ENCODE measurements at places on chromosomes 6 and 20.

DNA sequence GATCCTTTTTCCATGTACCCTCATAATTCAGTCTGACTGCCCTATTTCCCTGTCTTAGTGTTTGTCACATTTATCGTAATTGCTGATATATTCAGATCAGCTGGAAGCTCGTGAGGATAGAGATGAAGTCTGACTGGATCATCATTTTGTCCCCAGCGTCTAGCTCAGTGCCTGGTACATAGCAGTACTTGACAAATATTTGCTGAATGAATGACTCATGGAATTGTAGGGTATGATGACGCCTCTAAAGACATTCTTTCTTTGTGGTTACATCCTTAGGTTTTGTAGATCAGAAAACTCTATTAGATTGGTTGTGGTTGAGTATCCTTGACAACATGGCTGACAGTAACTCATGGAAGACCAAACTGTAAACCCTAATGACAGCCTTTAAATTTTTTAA, 68.9 kb downstream of the MTHFD1L start:
- no peak for DNase-seq

DNA sequence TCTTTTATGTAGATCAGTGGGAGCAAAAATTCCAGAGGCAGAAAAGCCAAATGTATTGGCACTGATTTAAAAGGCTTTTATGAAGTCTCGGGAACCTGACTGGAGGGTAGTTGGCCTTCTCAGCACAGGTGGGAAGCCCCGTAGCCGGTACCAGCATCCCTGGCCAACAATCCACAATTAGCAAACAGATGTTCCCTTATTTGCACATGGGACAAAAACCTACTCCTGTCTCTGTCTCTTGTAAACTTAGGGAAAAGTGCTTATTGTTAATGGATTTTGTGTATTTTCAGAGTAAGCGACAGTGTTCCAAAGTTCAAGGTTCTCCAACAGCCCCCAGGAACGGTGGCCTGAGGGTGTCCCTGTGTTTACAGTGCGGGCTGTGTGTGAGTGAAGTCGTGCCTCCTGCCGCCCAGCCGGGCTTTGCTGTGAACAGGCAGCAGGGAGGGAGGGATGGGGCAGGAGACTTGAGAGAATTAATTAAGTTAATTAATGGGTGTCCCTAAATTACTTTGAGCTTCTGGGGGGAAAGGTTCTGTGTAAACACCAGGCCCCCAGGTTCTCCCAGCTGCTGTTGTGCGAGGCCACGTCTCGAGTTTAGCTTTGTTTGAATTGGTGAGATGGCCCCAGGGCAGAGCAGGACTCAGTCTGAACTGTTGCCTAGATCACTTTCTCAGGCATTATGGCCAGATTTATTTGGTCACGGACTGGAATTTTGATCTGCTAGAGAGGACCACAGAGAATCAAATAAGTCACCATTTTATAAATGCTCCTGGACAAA, 3.9 kb downstream of the SYNJ2 start:
- DNase-seq: no peak

- DNase-seq: no peak
Measured at GRCh38 chr6:138647006-138647405, 126.6 kb upstream of the CCDC28A start.

DNA sequence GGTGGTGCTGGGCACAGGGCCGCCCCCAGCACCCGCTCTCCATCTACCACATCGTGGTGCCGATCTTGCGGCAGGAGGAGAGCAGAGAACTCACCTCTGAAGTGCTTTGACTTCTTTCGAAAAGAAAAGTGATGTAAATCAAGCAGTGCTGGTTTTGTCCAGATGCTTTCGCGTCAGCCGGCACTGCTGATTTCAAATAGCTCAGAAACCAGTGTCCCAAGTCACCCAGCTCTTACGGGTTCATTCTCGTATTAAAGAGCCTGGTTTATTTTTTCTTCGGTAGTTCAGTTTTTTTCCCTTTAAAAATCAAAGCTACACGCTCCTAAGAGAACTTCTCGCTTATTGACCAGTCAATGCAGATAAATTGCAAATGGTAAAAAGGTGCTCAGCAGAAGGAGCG, 32.1 kb downstream of the MYT1 start:
- DNase-seq: no peak

GRCh38 chr6:130150906-130151305, 71.8 kb downstream of the SAMD3 start:
- DNase-seq: no peak

- DNase-seq: no peak
Measured at GRCh38 chr6:119311514-119312142, 37.9 kb downstream of the MAN1A1 start.

GRCh38 chr6:31729979-31730630, 1.0 kb upstream of the DDAH2 start:
- no peak for DNase-seq

DNA sequence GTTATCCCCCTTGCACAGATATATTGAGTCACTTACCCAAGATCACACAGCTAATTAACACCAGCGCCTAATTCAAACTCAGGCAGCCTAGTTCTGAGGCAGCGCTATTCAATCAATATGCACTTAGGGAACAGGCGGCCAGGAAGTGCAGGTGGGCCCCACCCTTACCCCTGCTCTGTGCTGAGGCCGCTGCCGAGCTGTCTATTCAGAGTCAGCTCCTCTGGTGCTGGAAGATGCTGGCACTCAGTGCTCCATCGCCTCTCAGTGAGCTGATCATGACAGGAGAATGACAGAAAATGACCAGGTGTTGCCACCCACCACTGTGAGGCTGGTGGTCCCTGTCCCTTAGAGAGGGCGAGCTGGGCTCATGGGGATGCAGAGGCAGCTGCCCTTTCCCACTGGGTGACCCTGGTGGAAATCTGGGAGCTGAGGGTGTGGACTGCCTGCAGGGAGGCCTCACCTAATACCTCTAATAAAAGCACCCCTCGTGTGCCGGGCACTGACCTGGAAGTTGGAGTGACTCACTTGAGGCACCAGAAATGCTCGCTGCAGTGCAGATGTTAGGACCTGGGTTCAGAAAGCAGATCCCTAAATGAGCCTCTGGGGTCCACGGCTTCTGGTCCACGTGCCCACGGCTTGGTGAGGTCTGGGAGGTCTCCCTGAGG, 42.5 kb upstream of the CD93 start:
- DNase-seq: no peak

DNA sequence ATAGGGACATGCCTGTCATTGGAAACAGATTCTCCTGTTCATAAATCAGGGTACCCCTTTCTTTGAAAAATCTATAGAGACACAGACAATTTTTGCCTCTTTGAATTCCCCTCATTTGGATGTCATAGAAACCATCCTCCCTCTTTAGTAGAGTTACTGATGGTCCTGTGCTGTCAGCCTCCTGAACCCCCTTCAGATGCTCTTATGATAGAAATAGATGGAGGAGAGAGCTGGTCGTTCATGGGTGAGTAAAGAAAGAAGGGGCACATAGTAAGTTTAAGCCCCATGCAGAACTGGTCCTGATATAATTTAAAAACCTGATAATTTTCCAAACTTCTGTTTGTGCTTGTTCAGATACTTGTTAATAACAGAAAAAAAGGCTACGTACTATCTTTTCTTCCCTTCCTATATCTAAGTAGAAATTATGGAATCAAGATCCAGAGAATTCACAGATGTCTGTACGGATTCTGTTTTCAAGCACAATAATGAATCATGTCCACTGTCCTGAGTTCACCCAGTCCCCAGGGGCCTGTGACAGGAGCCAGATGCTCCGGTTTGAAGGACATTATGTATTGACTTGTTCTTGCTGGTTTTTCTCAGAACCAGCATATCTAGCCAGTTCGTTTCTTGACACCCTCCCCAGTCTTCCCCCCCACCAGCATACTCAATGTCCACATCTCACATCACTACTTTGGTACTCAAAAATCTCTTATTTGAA, 78.1 kb downstream of the NCOA7 start:
- DNase-seq: no peak

DNA sequence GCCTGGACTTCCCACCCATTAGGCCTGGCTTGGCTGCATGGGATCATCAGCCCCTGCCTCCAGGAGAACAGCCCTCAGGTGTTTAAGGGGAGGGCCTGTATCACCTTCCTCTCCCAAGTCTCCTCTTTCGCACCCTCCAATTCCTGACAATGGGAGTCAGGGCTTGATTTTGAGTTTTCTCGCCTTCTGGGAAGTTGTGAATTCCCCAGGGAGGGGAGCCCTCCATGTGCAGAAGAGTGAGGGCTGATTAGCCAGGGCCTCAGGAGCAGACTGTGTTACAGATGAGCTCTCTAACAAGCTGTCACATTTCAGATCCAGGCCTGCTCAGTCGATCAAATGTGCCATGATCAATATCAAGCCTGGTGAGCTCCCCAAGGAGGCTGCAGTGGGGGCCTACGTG, 42.4 kb downstream of the CNBD2 start:
- no peak for DNase-seq

DNA sequence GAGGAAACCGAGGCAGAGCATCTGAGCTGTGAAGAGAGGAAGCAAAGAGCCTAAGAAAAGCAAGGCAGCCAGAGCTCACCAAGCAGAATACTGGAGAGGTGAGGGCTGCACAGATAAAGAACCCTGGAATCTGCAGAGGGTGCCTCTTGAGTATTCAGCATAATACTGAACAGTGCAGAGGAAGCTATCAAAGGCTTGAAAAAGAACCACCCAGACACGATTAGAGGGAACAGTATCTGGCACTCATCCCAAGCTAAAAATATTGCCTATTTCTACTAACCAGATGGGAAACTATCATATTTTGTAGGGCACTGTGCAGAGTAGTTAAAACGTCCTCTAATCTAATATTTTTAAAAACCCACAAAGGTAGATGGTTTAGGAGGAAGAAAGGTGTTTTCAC, 41.8 kb upstream of the OPRM1 start:
- no peak for DNase-seq

GRCh38 chr20:11447371-11448100, 470.2 kb upstream of the BTBD3 start:
- DNase-seq: no peak

- no peak for DNase-seq
Measured at GRCh38 chr6:24959319-24959718, 23.6 kb upstream of the RIPOR2 start.

- DNase-seq: no peak
Measured at GRCh38 chr6:101080597-101080996, 199.5 kb upstream of the ASCC3 start.

GRCh38 chr6:74208239-74208638, 512.2 kb downstream of the CD109 start:
- no peak for DNase-seq

DNA sequence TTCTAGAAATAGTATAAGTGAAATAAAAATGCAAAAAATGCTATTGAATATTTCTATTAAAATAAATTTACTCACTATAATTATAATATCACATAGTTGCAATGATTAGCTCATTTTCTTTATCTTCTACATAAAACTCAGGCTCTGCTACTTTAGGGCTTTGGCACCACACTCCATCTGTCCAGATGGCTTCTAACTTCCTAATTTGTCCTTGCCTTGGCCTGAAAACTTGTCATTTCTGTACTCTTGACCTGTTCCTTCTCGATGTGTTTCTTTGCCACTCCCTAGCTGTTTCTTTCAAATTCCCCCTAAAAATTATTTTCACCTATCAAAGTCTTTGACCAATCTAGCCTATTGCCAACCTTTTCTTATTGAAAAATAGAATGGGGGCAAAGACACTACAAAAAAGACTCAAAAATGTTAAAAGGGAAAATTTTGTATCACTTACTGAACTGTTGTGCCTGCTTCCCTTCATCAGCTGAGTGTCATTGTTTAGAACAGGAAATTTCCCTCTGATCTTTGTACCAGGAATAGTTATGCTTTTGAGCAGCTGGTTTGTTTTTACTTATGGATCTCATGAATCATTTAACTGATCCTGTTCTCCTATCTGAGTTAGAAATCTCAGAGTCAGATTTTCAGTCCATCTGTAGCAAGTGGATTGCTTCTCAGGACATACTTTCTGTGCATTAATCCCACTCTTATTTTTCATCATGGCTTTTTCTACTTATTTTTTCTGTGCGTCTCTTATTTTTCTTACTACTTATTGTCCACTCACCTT, 279.2 kb upstream of the CNR1 start:
- DNase-seq: no peak

DNA sequence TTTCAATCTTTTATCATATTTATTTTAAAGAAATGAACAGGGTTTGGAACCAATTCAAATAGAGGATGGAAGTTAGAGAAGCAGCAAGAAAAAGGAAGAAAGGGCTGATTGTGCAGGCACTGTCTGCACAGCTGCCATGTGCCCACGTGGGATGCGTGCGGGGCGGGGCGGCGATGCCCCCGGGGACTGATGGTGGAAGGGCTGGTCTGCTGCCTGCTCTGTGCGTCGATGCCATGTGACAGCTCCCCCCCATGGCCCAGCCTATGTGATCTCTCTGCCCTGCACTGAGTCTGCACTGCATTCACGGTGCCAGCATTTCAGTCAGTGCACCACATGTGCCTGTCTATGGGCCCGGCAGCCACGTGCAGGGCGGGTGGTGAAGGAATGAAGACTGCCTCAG, 96.4 kb downstream of the IRF4 start:
- DNase-seq: no peak

DNA sequence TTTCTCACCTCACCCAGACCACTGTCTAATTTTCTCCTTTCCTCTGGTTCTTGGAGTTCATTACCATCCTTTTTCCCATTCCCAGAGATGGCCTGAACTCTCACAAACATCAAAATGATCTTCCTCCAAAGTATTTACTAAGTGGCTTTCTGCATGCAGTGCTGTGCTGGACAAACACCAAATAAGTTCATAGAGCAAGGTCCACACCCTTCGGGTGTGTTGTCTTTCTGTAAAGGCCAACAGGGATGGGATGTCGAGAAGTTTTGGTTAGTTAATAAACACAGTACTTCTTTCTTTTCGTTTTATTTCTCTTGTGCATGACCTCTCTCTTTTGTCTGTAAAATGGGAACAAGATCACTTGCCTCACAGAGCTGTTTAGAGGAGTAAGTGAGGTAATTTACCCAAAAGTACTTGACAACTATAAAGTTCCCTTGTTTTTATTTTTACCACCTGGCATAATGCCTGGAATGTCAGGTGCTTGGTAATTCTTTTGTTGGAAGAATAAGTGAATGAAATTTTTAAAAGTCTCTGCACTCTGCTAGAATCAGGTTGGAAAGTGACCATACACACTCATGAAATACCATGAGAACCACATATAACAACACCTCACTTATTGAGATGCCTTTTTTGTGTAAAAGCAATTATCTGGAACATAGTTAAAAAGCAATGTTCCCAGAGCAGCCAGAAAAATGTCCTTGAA, 22.8 kb upstream of the CCN6 start:
- no peak for DNase-seq

GRCh38 chr20:3447321-3447720, 23.5 kb upstream of the ATRN start:
- no peak for DNase-seq

- DNase-seq: no peak
Measured at GRCh38 chr6:63371104-63371715, 51.4 kb upstream of the LGSN start.

DNA sequence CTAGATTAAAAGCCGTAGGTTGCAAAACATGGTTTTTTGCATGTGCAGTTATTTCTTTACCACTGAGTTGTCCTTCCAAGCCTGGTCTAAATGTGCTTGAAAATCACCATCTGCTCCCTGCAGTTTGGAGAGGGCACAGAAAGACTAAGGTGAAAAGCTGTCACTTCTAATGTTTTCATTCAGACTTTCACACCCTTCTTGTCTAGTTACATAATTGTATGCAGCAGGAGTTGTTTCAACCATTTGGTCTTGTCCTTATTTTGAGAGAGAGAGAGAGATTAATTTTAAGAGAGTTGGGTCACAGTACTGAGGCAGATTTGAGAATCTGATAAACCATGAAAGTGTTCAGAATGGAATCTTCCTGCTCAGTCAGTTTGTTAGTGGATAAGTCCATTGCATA, 82.5 kb downstream of the ARID1B start:
- DNase-seq: no peak

GRCh38 chr6:15608396-15608795, 54.4 kb downstream of the DTNBP1 start:
- no peak for DNase-seq

- no peak for DNase-seq
Measured at GRCh38 chr20:48294196-48294595, 508.9 kb upstream of the SULF2 start.
